ENCODE measurements at places on chromosomes 1 and 21.

GRCh38 chr1:2545754-2546514, 10.2 kb upstream of the TNFRSF14 start:
- DNase-seq = peak; percentile 61

DNA sequence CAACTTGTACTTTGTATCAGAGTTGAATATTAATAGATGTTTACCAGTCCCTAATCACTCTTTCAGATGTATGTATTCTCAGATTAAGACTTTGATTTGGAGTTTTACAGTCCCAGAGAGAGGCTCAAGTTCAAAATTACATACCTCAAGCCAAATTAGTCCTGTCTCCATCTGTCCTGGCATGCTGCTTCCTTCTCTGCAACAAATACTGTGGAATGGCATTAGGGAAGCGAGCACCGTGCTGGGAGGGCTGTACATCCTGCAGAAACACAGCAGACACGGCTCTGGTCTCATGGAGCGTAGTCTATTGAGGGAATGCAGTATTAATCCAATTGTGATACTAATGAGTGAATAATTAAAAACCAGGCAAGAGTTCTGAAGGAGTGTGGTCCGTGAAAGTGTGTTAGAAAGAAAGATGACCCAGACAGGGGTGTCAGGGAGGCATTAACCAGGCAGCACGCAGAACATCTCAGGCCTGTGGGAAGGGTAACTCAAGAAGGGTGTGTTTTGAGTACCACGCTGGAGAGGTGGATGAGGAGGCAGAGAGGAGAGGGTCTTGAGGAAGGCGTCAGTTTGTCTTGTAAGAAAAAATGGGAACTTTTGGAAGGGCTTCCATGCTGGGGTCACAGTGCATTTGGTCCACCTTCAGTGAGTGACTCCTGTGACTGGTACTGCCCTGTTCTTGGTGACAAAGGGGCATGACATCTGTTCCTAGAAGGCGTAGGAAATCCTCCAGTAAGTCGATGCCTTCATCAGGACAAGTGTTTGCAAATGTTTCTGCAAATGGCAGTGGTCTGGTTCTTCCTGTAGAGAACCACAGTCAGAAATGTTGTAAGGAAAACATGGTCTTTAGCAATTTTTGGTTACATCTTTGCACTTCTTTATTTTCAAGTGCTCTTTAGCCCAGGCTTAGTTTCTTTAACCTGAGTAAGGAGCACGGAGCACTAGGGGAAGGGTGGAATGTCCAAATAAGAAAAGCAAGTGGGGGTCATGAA, 1.6 kb downstream of the RAB4A start:
- peak; percentile 67 for DNase-seq

GRCh38 chr1:5980314-5981008, 11.8 kb downstream of the NPHP4 start:
- DNase-seq = peak; percentile 47

DNA sequence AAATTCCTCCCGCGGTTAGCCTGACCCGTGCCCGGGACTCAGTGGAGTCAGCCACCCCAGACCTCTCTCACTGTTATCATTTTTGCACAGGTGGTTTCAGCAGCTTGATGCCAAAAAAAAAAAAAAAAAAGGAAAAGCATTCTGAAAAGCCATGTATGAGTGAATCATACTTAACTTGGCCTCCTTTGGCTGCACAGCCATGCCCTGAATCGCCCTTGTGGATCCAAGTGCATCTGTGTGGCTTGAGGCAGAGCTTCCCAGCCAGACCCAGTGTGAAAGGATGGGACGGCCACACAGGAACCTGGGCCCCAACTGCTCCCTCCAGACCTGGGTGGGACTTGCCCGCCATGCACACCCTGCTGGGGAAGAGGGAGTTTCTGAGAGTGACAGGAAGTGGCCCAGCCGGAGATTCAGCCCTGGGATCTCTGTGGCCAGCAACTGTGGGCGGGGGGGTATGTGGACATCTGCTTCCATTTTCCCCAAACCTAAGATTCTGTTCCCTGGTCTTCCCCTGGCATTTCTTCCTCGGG, 8.6 kb downstream of the YBEY start:
- peak; percentile 59 for DNase-seq

DNA sequence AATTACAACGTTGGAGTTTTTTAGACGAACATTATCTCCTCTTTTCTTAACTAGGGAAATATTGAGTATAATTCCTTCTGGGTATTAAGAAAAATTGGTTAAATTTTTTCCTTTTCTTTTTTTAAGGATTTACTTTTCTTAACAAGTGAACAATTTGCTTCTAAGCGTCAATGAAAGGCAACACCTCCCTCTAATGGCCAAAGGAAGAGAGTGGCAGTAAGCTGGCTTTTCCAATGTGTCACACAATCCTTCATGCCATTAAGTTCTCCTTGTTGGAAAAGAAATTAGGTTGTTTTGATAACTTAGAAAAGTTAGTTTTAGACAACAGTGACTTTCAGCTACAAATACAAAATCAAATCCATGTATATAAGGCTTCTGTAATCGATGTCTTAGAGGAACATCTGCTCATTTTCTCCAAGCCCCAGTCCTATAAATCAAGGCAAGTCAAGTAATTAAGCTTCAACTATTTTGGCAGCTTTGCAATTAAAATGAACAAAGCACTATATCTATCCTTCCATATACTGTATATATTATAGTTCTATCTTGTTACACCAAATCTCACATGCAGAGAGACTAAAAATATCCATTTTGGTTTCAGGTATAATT, 62.8 kb downstream of the EDEM3 start:
- peak; percentile 63 for DNase-seq

DNA sequence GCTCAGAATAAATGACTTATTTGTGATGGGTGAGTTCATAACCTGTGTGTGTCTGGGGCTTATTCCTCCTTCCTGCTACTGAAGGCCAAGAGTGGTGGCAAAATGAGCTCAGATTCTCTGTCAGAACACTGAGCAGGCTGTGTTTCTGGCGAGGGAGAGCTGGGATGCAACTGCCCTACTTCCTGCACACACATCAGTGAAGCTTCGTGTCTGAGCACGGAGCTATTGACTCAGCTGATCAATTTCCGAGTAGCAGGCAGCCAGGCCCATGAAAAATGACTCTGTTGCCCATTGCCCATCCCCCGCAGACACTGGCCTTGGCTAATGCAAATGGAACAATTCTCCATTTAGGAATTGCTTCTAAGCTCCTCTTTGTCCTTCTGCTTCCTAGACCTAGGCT, 27.7 kb downstream of the TNR start:
- no peak for DNase-seq

- DNase-seq = no peak
These were observed 52.4 kb downstream of the PHC2 start for GRCh38 chr1:33378524-33378923.

- no peak for DNase-seq
These were observed 46.7 kb upstream of the WNT4 start for GRCh38 chr1:22189619-22190018.

DNA sequence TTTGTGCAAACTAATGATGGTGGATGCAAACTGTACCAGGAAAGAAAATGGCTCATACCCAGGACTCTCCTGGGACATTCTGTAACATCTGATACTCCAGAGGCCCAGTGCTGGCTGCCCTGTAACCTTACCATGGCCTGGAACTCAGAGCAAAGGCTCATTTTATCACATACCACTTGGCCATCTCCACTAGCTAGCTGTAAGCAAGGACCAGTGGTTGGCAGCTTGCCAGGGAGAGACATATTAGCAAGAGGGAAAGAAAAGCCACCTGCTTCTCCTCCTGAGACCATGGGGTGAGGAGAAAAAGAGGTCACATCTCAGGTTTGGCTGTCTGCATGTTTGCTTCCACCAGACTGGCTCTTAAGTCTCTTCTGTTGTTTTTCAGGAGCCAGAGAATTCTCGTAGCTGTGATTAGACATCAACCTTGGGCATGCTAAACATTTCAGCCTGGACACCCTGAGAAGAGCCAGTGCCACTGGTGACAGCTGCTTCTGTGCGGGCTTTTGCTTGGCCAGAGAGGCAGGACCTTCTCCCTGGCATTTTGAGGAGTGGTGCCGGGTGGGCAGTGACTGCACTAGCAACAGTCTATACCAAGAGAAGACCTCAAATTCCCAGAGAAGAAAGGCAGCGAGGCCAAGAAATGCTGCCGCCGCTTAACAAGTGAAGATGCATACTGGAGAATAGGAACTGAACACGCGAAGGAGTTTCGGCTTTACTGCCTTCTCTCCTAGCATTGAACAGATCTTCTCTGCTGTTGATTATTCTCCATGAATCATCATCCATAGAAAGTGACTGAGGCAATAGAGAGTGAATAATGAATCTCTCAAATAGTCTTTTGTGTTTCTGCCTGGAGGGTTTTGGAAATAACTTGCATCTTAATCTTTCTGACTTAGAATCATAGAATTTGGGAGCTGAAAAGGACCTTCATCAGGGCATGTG, 6.7 kb upstream of the INKA2 start:
- no peak for DNase-seq

GRCh38 chr1:180198196-180198595, 31.9 kb upstream of the LHX4 start:
- no peak for DNase-seq
